Mononuclear cell (primary cell): ENCODE measurements at places on chromosomes 1 and 21. TPM values are rescaled to one million over a fixed set of nuclear protein-coding genes. Genes with fewer than 3 reads are reported as not detected.

TMEM82 gene
- not detected for total RNA-seq

SMG7 gene
- 36.6 TPM for total RNA-seq

PRKAB2 gene
- total RNA-seq = 9.3 TPM

S100A9 gene
- total RNA-seq = 5,352 TPM

OPRD1 gene
- not detected for total RNA-seq

REN gene
- total RNA-seq = not detected

SHISA4 gene
- total RNA-seq = 0.63 TPM

RGS13 gene
- 0.52 TPM for total RNA-seq

CAPZB gene
- 128 TPM for total RNA-seq

VHLL gene
- not detected for total RNA-seq

DYNLT5 gene
- 0.10 TPM for total RNA-seq

PROX1 gene
- 0.31 TPM for total RNA-seq

PDC gene
- total RNA-seq = not detected

KLHDC8A gene
- 0.21 TPM for total RNA-seq

RNF207 gene
- total RNA-seq = 2.1 TPM

TMIGD3 gene
- not detected for total RNA-seq

SLC16A4 gene
- not detected for total RNA-seq

ANGPTL7 gene
- not detected for total RNA-seq

DIP2A gene
- 43.9 TPM for total RNA-seq

ZSWIM5 gene
- total RNA-seq = 1.5 TPM

RNASEL gene
- total RNA-seq = 2.9 TPM

FAM163A gene
- 0.21 TPM for total RNA-seq

BSND gene
- total RNA-seq = not detected

ITGB3BP gene
- 11.2 TPM for total RNA-seq

DNAJC6 gene
- 8.5 TPM for total RNA-seq

CNKSR1 gene
- total RNA-seq = 0.42 TPM

CASQ2 gene
- not detected for total RNA-seq

TTC34 gene
- 0.10 TPM for total RNA-seq

TMEM81 gene
- 0.63 TPM for total RNA-seq

AMY1B gene
- total RNA-seq = not detected

FALEC gene
- total RNA-seq = not detected

SPRR1A gene
- total RNA-seq = not detected

CFHR4 gene
- total RNA-seq = not detected

HSD11B1 gene
- 0.10 TPM for total RNA-seq

IFI44L gene
- total RNA-seq = 29.3 TPM

ITLN2 gene
- not detected for total RNA-seq

IER5 gene
- total RNA-seq = 170 TPM

ARHGEF16 gene
- total RNA-seq = not detected

TPTE gene
- total RNA-seq = not detected

SPRR2A gene
- total RNA-seq = not detected

A3GALT2 gene
- not detected for total RNA-seq

DDR2 gene
- 1.2 TPM for total RNA-seq

NUDT4B gene
- total RNA-seq = 34.0 TPM

AADACL4 gene
- total RNA-seq = not detected

OR10Z1 gene
- 0.31 TPM for total RNA-seq

FMO5 gene
- total RNA-seq = 3.5 TPM

OR2L3 gene
- total RNA-seq = not detected

COL6A1 gene
- 1.4 TPM for total RNA-seq

OR10T2 gene
- not detected for total RNA-seq

LHX8 gene
- total RNA-seq = not detected

MSH4 gene
- 0.31 TPM for total RNA-seq

OR6N2 gene
- total RNA-seq = not detected

PAPPA2 gene
- total RNA-seq = 0.10 TPM
